ENCODE measurements at places on chromosomes 6 and 20.
A peak's percentile ranks its signal among the peaks of the same experiment; 100 is the strongest.

DNA sequence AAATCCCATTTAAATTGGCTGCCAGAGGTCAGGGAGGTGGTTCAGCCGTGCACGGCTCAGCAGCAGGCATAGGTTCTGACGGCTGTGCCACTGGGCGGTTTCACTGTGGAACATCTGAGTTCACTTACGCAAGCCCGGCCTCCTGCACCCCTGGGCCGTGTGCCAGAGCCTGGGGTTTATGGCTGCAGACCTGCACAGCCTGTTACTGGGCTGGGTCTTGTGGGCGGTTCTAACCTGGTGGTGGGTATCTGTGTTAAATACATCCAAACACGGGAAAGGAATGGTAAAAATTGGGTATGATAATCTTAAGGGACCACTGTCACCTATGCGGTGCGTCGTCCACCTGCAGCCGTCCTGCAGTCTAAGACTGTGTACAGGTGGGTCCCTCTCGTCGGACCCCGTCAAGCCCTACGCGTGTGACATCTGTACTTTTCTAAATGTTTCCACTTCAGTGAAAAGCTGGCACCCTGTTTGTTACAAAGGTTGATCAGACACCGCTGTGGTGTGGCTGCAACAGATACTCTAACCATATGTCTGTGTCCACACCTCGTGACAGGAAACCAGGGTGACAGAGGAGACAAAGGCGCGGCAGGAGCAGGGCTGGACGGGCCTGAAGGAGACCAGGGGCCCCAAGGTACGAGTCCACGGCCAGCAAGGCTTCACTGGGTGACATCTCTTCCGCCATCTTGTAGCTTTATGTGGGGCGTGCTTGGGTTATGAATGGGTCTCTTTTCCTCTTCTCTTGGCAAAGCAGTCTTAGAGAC is 21.5 kb downstream of the COL9A3 start:
- peak; percentile 66 for DNase-seq

DNA sequence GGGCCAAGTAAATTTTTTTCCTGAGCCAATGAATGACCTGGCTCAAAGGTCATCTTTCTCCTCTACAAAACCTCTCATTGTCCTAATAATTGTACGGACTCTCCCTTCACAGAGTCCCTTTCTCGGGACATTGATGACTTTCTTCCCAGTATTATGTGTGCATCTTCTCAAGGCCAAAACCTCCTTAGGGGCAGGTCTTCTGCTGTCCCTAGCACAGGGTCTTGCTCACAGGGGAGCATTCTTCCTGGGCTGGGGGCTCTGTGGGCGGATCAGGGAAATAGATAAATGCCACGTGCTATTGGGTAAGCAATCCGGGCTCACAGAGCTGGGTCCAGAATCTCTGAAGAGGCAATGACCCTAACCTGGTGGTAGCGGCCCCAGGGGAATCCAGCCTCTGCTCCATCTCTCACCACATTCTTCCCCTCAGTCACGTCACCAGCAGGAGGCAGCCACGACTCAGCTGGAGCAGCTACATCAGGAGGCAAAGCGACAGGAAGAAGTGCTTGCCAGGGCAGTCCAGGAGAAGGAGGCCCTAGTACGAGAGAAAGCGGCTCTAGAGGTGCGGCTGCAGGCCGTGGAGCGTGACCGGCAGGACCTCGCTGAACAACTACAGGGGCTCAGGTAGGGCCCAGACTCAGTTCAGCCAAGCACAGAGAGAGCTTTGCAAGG is 23.5 kb downstream of the CEP250 start:
- DNase-seq, result no peak

- no peak for DNase-seq
Measured at GRCh38 chr20:32386091-32386490, 28.0 kb downstream of the ASXL1 start.

- DNase-seq, result no peak
Measured at GRCh38 chr6:30787954-30788353, 43.6 kb upstream of the IER3 start.

DNA sequence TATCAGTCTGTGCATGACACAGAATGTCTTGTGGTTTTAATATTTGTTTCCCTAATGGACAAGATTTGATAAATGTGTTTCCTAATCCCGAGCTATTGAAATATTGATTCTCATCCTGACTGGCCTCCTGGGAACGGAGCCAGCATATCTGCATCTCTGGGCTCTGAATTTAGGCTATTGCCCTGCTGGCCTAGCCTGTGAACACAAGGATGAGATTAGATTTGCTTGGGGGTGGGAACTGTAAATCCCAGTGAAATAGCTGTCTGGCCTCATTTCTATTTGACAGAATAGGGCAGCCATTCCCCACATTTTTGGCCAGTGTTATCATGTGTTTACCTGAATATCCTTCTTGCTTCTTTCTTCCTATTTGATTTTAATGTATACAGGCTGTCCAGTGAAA is 198.4 kb upstream of the SOX4 start:
- no peak for DNase-seq

- DNase-seq, result no peak
Measured at GRCh38 chr6:55545791-55546190, 33.2 kb downstream of the HMGCLL1 start.
